ENCODE measurements at places on chromosomes 5 and 9.

DNA sequence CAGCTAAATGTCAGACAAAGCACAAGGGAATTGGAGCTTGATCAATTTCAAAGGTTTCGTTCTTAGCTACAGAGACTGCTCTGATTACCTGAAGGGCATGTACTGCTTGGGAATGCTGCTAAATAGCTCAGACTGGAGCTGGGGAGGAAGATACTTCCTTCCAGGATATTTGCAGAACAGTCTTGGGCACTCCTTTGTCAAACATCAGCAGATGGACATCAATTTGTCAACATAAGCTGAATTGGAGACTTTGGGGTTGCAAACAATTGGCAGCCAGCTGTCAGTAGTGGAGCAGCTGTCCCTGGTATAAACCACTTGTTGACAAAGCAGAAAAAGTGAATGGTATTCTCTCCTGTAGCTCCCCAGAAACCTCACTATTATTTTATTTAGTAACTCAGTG is 182.0 kb downstream of the CCDC192 start:
- no peak for DNase-seq

DNA sequence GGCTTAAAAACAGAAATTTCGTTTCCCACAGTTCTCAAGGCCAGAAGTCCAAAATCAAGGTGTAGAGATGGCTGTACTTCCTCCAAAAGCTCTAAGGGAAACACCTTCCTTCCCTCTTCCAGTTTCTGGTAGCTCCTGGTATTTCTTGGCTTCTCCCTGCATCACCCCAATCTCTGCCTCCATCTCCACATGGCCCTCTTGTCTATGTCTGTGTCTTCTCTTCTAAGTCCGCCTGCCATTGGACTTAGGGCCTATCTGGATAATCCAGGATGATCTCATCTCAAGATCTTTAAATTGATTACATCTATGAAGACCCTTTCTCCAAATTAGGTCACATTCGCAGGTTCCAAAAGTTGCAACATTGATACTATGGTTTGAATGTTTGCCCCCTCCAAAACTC is 105.6 kb downstream of the ATPSCKMT start:
- no peak for DNase-seq

- no peak for DNase-seq
Observed at GRCh38 chr9:108662091-108662875, 193.5 kb downstream of the ACTL7B start.

DNA sequence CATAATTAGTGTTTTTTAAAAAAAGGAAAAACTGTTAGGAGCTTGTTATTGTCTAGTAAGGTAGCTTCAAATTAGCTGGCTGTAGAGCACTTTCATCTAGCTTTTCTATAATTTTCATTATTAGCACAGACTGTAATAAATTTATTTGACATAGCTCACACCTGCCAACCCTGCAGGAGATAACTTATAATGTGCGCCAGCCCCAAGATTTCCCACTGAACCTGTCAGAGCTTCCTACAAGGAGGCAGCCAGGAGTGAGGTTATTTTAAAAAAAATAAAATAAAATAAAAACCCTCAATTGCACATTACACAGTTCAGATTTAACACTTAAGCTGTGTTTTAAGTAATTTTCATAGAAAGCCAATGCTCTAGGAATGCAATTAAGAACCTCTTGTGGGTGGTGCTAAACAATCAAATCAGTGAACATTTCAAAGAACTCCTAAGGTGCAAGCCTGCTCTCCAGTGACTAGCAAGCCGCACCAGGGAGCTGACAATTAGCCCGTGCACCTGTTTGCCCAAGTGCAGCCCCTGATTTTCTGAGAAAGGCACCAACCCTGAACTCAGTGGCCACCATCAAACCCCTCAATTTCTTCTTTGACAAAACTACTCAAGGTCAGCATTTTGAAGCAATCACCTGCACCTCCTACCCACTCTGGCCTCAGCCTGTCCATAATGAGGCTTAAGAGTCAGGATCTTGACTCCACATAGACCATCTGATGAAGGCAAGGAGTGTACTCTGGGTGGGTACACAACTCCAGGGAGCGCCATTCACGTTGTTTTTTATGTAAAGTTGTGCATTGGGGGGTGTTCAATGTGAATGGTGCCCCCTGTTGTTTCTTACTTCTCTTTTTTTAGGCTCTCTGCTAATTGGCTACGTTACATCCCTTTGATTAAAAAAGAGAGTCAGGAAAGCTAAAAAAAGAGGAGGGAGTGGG is 385.3 kb upstream of the WWC1 start:
- no peak for DNase-seq

DNA sequence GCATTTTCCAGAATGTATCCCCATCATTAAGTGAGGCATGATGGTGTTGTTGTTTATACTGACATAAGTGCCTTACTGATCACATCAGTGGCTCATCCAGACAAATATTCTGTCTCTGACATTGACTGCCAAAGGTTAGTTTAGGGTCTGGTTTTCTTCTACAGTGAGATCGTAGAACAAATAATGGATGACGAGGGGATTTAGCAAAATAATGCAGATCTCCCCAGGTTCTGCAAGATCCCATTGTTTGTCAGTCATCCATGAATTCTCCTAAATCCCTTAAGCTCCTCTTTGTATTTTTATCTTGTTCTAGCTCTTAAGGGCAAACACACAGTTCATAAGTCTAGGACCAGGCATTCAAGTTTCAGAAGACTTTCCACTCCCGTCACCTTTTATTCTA is 93.1 kb upstream of the DHFR start:
- DNase-seq = no peak

- DNase-seq = no peak
Observed at GRCh38 chr9:82981552-82981951, 81.4 kb downstream of the RASEF start.

DNA sequence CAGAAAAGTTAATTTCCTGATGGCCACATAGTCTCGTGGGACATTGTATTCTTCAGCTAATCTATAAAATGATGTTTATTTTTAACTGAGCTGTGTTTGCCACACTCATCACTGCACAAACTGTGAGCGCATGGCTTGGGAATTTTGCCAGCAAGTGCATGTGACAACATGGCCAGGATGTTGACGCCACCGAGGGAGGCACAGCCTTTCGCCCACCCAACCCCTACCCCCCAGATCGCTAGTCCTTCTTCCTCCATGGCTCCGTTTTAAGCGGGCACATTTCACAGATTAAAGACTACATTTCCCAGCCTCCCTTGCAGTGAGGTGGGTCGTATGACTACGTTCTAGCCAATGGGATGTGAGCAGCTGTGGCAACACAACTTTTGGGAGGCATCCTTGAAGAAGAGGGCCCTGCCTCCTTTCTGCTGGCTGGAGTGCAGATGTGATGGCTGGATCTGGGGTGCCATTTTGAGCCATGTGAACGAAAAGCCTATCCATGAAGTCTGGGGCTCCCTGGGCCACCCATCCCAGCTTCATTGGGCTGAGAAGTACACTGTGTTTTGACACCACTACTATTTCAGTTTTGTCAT is 7.9 kb downstream of the NRARP start:
- DNase-seq = peak; percentile 60

- DNase-seq = no peak
Observed at GRCh38 chr5:123819386-123819785, 307.4 kb downstream of the CSNK1G3 start.

- DNase-seq = no peak
Observed at GRCh38 chr5:110062246-110062645, 372.5 kb downstream of the MAN2A1 start.

- no peak for DNase-seq
Observed at GRCh38 chr5:173764332-173765028, 123.7 kb upstream of the CPEB4 start.

DNA sequence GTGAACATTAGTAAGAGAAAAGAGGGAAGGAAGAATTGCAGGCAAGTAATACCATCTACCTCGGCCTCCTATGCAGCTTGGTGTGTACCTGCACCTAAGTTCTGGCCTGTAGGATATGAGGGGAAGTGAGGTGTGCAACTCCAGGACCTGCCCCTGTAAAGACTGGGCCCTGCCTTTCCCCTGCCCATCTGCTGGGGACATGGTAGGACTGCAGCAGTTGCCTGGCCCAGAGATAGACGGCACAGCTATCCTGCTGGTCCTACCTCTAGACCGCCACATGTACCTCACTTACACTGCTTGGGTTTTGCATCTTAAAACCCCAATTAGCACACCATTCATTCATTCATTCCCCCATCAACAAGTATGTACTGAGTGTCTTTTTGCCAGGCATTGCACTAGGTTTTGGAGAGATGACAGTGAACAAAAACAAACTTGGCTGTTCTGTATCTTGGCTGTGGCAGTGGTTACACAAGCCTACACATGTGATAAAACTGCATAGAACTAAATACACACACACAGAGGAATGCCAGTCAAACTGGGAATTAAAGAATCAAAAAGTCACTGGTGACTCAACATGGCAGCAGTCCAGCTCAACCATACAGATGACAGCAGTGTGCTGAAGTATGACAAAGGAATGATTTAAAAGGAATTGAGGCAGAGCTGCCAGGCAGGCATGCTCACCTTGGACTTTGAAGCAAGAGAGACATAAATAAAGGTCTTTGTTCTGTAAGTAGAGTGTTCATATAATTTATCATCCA is 23.3 kb upstream of the MGAT1 start:
- peak; percentile 82 for DNase-seq

GRCh38 chr9:96502539-96503373 is 52.8 kb downstream of the HABP4 start:
- DNase-seq = no peak

DNA sequence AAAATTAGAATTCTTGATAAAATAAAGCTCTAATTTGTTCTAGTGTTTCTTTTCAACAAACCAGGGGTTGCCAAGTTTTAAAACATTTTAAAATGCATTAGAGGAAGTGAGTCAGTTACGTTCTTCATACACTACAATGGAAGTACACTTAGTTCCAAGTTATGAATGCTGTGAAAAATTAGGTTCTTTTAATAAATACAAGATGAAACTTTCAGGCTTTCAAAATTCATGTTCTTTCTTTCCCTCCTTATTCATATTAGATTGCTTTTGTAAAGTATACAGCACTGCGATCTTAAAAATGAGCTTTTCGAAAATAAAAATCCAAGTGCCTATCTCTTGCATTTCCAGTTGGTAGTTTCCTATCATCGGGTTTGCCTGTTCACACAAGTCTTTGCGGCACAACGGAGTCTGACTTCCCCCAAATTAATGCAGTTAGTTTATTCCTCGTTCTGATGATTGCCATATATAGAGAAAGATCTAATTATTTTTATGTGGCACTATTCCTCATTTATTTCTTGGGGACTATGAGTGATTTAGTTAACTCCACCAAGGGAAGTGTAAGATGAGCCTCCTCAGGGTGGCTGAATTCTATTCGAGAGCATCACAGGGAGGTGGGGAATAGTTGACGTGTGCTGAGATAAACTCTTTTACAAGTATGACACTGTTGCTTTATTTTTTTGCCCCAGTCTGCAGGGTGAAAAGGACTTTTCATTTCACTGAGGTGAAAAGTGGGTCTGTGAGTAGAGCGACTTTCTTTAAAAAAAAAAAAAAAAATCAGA is 238.2 kb downstream of the CD180 start:
- no peak for DNase-seq

GRCh38 chr5:78287833-78288232 is 6.7 kb downstream of the AP3B1 start:
- DNase-seq = no peak

GRCh38 chr9:37329576-37329975 is 92.9 kb upstream of the GRHPR start:
- DNase-seq = peak; percentile 14

All from activated CD4-positive, alpha-beta T cell treated with anti-CD3 and anti-CD28 coated beads for 36 hours (primary cell).